Astrocyte of the hippocampus (primary cell): ENCODE measurements at places on chromosomes 1 and 21.

DNA sequence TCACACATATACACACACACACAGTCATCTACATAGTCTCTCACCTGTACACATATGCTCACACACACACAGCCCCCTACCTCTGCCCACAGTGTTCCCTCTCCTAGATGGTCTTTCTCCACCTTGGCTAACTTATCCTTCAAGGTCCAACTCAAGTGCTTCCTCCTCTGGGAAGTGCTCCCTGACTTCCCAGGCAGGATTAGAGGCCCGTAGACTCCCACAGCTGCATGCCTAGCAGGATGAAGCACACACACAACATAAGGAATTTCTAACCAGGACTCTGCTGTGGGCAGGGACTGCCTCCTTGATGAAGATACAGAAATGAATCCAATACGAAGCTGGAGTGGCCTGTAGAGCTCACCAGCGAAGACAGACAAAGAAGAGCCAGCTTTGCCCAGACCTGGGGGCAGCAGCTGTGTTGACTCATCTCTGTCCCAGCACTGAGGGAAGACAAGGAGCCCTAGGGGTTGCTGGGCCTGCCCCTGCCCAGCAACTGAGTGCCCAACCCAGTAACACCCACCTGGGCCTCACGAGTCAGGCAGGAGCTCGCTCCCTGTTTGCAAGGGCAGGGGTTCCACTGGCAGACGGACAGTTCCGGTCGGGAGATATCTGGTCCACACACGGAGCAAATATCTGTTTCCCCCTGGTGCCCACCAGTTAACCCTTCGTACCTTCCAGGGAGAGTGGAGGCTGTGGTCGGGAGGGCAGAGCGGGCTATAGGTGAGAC lies 100.8 kb downstream of the DMRTB1 start:
- no peak for DNase-seq

- DNase-seq = no peak
Observed at GRCh38 chr1:206892351-206892984, 4.8 kb upstream of the IL24 start.

DNA sequence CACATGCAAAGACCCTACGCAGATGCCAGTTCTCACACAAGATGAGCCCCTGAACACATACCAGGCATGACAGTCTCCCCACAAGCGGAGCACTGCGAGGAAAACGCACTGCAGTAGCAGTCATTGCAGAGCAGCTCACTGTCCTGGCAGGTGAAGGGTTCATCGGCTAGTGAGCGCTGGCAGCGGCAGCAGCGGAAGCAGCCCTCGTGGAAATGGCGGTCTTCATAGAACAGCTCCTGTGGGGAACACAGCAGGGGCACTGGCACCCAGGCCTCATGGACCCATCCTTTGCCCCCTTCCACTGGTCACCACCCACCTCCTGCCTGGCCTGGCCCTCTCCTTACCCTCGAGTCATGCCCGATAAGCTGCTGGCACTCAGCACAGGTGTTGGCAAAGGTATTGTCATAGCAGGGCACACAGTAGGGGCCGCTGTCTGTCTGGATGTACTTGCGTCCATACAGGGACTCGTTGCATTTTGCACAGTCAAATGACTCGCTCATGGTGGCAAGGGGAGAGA lies 6.3 kb downstream of the FHL3 start:
- no peak for DNase-seq

- no peak for DNase-seq
Observed at GRCh38 chr1:15094719-15095495, 58.6 kb upstream of the TMEM51 start.

- DNase-seq = peak; percentile 38
Observed at GRCh38 chr1:12314333-12314903, 84.6 kb downstream of the VPS13D start.

DNA sequence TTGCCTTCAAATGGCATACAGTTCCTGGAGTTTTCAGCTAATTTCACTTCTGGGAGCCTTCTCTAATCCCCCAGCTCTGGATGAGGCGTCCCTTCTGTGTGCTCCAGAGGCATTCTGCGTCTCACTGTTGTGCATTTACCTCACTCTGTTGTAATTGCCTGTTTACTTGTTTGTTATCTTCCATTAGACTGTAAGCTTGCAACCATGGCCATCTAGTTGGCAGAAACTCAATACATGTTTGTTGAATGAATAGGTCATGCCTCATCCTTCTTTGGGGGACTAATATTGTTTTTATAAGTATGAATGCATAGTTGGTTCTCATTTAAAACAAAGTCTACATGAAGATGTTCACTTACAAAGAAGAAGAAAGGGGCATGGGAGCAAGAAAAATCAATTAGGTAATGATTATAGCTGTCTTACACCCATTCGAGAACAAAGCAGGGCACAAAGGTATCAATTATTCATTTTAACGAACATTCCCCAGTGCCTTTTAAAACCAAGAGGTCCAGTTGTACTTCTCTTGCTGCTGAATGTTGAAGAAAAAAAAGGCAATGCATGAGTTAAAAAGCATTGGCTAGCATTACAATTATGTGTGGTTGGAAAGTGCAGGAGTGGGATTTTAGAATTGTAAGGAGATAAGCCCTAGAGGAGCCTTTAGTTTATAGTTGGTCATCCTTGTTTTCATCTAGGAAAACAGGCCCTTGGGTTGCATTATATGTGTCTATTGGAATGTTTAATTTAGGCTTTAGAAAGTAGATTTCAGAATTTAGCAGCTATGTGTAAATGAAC lies 6.0 kb downstream of the RGL1 start:
- no peak for DNase-seq

DNA sequence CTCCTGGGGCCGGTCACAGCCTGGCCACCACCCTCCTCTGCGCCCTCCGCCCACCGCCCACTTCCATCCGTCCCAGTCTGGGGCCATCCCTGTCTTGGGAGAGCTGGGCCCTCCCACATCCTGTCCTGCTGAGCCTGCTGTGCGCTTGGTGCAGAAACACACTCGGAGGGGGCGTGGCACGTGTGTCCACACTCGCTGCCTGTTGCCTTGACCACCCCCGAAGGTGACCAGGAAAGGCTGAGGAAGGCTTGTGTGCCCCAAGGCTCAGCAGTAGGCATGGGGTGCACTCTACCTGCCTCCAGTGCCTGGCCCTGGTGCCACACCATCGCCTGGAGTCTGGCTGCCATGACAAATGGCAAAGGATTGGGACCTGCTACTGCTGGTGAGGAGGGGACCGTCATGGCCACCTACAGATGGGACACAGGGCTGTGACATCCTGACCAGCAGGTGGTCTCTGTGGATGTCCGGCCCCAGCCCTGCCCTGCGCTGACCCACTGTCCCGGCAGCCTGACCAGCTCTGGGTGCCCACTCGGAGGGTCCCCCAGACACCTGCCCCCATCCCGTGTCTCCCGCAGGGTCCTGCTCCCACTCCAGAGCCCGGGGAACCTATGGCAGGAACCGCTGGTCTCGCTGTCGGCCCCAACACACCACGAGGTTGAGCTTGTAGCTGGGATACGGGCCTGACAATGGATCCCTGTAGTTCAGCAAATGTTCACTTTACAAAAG lies 23.2 kb upstream of the PTTG1IP start:
- no peak for DNase-seq

GRCh38 chr1:29679316-29679715 lies 443.0 kb downstream of the PTPRU start:
- no peak for DNase-seq

- peak; percentile 5 for DNase-seq
Observed at GRCh38 chr1:217191441-217191840, 439.4 kb downstream of the GPATCH2 start.

DNA sequence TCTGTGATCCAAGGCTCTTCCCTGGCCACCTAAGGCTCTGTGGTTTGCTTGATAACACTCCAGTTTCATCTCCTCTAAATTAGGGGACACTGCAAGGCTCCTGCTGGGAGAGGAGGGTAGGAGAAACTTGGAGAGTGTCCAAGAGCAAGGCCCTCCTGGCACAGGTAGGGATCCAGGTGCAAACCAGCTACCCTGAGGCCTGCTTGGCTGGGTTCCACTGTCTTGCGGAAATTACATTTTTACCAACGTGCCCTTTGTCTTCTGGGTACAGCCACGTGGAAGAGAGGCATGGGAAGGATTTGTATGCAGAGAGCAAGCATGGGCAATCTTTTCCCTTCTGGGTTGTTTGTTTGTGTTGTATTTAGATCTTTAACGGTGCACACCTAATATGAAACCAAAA lies 132.5 kb downstream of the PRDM2 start:
- DNase-seq = no peak

DNA sequence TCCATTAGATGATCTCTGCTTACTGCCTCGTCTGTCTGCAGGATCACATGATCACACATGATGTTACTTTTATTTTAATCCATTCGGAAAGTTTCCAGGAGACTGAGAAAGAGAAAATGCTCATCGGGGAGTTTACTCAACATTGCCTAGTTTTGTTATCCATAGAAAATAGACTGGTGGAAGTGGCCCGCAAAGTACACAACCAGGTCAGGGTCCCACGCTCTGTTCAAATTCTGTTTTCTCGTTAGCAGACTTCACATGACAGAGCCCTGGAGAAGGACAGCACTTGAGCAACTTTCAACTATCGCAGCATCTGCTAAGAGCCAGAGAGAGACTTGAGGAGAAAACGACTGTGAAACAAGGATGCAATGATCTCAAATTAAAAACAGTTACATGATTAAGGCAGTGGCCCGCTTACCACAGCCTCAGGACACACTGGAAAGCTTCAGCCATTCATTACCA lies 44.2 kb downstream of the ADAMTS1 start:
- no peak for DNase-seq

GRCh38 chr1:186566140-186566855 lies 105.4 kb upstream of the PDC start:
- DNase-seq = no peak

- DNase-seq = no peak
Observed at GRCh38 chr1:85975912-85976371, 180.6 kb downstream of the COL24A1 start.

DNA sequence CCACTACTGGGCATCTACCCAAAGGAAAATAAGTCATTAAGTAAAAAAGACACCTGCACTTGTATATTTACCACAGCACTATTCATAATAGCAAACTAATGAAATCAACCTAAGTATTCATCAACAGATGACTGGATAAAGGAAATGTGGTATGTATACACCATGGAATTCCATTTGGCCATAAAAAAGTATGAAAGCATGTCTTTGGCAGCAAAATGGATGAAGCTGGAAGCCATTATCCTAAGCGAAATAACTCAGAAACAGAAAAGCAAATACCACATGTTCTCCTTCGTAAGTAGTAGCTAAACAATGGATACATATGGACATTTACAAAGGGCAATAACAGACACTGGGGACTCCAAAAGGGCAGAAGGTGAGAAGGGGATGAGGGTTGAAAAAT lies 485.7 kb upstream of the BRINP3 start:
- peak; percentile 0 for DNase-seq

DNA sequence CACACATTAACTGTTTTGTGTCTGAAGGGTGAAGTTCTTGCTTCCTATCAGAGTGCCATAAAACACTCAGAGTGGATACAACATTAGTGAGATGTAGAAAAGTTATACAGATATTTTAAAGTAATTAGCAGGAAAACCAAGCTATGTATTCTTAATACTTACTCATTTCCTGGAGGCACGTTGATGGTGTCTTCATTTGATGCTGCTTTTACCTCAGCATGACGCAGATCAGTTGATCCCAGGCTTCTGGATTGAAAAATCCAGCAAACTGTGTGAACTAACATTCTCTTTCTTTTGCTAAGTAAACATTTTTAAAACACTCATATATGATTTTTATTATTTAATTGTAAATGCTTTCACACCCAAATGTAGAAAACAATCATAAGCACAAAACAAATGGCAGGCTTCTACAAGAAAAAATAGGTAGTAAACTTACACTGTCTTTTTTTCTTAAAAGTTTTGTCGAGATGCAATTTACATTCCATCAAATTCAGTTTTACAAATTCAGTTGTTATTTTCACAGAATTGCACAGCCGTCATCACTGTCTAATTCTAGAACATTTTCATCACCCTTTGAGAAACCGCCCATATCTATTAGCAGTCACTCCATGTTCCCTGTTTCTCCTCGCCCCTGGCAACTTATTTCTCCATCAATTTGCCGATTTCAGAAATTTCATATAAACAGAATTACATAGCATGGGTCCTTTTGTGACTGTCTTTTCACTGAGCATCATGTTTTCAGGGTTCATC lies 198.9 kb downstream of the LRRC7 start:
- no peak for DNase-seq

- DNase-seq = peak; percentile 29
Observed at GRCh38 chr1:115300087-115300876, 37.8 kb downstream of the NGF start.

DNA sequence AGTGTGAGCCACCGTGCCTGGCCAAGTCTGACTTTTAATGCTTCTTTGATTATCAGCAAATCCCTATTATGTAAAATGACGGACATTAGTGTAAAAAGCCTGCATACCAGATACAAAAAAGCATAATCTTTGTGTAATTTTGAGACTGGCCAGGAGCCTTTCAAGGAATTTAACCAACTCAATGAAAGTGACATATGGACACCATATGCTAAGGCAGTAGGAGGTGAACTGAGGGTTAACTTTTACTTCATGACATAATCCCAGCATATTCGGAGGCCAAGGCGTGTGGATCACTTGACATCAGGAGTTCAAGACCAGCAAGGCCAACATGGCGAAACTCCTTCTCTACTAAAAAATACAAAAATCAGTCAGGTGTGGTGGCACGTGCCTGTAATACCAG lies 94.6 kb downstream of the EIF4G3 start:
- DNase-seq = no peak

DNA sequence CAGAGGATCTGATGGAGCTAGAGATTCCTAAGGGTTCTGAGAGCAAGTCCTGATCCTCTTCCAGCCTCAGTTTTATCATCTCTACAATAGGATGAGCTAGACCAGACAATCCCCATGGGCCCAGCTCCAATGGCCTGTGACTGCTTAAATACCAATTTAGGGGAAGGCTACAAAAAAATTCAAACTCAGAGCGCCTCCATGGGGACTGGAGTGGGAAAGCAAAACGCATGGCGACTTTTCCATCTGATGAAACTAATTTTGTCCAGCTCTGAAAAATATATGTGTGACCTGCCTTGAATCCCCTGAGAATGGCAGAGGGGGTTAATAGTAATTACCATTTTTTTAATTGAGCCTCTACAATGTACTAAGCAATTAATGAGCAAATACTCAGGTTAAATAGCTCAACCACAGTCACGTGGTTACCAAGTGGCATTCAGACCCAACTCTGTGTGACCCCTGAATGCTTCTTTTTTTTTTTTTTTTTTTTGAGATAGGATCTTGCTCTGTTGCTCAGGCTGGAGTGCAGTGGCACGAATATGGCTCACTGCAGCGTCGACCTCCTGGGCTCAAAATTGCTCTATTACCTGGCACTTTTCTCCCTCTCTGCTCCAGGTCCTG lies 8.4 kb downstream of the EXTL1 start:
- no peak for DNase-seq

- peak; percentile 55 for DNase-seq
Observed at GRCh38 chr21:16195538-16195910, 465.7 kb downstream of the USP25 start.

DNA sequence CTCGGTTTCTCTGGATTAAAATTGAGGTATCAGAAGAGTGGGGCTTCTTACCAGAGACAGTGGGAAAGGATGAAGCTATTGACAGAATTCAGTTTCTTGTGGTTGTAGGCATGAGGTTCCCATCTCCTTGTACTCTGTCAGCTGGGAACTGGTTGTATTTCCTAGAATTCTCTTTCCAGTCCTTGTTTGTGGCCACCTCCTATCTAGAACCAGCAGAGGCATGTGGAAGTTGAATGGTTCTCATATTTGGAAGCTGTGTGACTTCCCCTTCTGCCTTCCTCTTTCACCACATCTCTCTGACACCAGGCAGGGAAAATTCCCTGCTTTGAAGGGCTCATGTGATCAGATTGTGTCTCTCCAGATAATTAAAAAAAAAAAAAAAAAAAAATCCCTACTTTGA lies 457.7 kb upstream of the ADAMTS5 start:
- DNase-seq = no peak
